CD4-positive, alpha-beta T cell treated with Interleukin-6 for 4 hours (primary cell): ENCODE measurements at places on chromosomes 16 and 17.

DNA sequence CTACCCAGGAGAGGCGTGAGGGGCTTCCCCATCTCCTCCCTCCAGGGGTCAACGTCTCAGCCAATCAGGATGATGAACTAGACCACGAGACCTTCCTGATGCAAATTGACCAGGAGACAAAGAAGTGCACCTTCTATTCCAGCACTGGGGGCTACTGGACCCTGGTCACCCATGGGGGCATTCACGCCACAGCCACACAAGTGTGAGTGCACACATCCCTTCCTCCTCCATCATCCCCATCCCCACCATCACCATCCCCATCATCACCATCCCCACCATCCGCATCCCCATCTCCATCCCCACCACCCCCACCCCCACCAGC lies 6.8 kb downstream of the FSCN2 start:
- DNase-seq: no peak

GRCh38 chr16:87918866-87919680 lies 17.3 kb downstream of the CA5A start:
- DNase-seq: no peak

GRCh38 chr17:75087558-75088453 lies at the start of gene SLC16A5:
SLC16A5 (plus strand) TSS chr17:75087954; CDS start chr17:75093637, 5,683 bp downstream.
- peak; percentile 72 for DNase-seq

- no peak for DNase-seq
These were observed 20.1 kb upstream of the SP6 start for GRCh38 chr17:47871048-47871447.

GRCh38 chr16:72066747-72067146 lies 3.7 kb downstream of the HPR start:
- no peak for DNase-seq

DNA sequence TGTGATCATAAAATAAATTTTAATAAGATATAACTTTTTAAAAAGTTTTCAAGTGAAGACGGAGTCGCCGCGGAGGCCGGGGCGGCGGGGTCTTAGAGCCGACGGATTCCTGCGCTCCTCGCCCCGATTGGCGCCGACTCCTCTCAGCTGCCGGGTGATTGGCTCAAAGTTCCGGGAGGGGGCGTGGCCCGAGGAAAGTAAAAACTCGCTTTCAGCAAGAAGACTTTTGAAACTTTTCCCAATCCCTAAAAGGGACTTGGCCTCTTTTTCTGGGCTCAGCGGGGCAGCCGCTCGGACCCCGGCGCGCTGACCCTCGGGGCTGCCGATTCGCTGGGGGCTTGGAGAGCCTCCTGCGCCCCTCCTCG lies at the start of gene FOXC2:
TSS of gene FOXC2 (plus strand) at position 229 of the 365 bp plus-strand sequence. CDS start 507 bp downstream, outside the sequence.
- peak; percentile 52 for DNase-seq

- no peak for DNase-seq
These were observed 2.9 kb upstream of the GALK1 start for GRCh38 chr17:75767881-75768280.

GRCh38 chr17:63419949-63420867 lies 25.9 kb downstream of the CYB561 start:
- peak; percentile 66 for DNase-seq

DNA sequence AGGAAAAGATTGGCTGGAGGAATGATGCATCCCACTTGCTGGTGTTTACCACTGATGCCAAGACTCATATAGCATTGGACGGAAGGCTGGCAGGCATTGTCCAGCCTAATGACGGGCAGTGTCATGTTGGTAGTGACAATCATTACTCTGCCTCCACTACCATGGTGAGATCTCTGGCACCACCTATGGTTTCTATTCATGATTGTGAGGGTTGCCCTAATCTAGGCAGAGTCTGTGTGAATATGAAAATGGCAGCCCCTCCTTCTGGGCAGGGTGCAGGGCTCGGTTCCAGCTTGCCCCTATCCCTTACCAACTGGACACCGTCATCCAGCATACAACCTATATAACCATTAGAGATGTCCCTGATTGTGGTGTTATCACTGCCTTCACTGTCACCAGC lies 33.4 kb downstream of the ITGB3 start:
- no peak for DNase-seq

GRCh38 chr17:76562734-76563148 lies 22.9 kb downstream of the PRCD start:
- DNase-seq: no peak

- peak; percentile 53 for DNase-seq
These were observed 196.2 kb downstream of the LGALS9B start for GRCh38 chr17:20271011-20271610.

- DNase-seq: no peak
These were observed 33.2 kb upstream of the USP7 start for GRCh38 chr16:8996891-8997290.

DNA sequence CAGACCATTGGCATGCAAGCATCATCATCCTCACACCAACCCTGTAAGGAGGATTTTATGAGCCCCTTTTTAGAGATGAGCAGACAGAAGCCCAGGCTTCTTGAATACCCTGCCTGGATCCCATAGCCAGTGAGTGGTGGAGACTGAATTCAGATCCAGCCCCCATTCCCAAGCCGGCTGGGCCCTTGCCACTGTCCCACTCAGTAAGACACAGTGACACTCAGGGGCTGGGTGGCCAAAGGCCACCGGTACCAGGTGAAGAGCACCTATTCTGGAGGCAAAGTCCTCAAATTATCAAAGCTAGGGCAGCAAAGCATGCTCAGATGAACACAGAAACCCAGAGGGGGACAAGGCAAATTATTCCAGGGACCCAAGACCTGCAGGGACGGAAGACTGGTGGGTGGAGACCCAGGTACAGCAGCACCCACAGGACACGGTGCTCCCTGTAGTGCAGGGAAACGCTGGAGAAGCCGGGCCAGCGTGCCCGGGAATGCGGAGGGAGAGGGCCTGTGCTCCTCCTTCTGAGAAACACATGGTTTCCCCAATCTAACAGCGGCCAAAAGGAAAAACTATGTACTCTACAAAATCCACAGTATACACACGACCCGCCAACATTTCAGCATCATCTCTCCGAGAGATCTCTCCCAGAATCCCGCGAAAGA lies 33.2 kb upstream of the CRHR1 start:
- no peak for DNase-seq

- no peak for DNase-seq
These were observed 116.3 kb downstream of the AMFR start for GRCh38 chr16:56309008-56309407.

DNA sequence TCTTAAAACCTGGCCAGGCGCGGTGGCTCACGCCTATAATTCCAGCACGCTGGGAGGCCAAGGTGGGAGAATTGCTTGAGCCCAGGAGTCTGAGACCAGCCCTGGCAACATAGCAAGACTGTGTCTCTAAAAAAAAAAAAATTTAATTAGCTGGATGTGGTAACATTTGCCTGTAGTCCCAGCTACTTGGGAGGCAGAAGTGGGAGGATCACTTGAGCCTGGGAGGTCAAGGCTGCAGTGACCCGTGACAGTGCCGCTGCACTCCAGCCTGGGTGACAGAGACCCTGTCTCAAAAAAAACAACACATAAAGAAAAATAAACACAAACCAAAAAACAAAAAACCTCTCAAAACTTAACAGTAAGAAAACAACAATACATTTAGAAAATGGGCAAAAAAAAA lies 106.3 kb downstream of the SMG6 start:
- DNase-seq: no peak

DNA sequence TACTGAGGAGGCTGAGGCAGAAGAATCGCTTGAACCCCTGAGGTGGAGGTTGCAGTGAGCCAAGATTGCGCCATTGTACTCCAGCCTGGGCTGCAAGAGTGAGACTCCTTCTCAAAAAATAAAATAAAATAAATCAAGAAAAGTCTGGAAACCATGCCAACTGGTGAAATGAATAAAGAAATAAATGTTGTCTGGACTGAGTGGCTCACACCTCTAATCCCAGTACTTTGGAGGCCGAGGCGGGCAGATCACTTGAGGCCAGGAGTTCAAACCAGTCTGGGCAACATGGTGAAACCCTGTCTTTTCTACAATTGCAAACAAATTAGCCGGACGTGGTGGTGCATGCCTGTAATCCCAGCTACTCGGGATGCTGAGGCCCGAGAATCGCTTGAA lies 744 bp upstream of the LRRC37A3 start:
- DNase-seq: no peak

GRCh38 chr16:64351121-64351520 lies 770.7 kb downstream of the CDH11 start:
- no peak for DNase-seq

GRCh38 chr17:17564323-17564722 lies 27.2 kb downstream of the PEMT start:
- DNase-seq: no peak

GRCh38 chr17:17837380-17837821 lies 615 bp upstream of the SREBF1 start:
- DNase-seq: no peak

DNA sequence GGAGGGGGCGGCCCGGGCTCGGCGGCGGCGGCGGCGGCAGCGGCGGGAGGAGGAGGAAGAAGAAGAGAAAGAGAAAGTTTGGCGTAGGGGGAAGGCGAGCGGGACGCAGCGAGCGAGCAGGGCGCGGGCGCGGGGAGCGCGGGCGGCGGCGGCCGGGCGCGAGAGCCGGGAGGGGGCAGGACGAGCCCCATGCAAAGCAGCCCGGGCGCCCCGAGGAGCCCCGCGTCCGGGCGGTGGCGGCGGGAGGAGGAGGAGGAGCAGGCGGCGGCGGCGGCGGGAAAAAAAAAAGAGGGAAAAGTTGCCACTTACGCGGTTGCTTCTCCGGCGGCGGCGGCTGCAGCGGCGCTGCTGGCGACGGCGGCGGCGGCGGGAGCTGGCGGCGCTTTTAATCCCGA lies 10.3 kb upstream of the ZFHX3 start:
- DNase-seq: peak; percentile 24

DNA sequence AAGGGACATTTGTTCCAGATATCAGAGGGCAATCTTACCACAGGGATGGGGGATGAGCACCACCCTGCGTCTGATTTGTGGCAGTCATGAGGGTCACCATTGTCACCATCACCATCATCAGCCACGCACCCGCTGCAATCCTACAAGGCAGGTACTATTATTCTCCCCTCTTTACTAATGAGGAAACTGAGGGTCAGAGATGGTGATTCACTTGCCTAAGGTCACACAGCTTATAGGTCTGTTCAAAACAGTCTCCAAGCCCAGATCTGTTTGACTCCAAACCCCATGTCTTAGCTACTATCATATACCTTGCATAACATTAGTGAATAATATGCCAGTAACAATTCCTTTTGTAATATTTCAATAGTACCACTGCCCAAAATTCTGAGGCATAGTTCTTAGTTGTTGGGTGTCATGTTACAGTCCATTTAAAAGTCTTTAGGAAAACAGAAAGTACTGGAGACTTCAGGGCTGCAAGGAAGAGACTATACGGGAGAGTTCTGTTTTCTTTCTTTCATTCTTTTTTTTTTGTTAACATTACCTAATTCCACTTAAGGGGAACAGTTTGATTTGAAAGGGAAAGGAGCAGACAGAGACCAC lies 166.4 kb downstream of the C16orf95 start:
- DNase-seq: no peak

DNA sequence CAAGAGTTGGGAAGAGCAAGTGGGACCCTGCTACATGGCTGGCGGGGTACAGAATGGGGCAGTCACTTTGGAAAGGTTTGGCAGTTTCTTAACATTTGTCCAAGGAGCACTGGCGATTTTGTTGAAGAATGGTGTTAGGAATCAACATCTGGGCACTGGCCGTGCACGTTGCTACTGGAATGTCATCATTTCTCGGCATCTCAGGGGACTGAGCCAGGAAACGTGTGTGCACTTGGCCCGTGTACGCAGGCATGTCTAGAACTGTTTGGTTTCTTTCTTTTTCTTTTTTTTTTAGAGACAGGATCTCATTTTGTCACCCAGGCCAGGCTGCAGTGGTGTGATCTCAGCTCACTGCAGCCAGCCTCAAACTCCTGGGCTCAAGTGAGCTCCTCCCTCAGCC lies 17.3 kb upstream of the FOXK2 start:
- no peak for DNase-seq

- no peak for DNase-seq
These were observed 60.9 kb downstream of the SPAG9 start for GRCh38 chr17:51059781-51060180.

- no peak for DNase-seq
These were observed 52.8 kb downstream of the CBFA2T3 start for GRCh38 chr16:88923926-88924833.

DNA sequence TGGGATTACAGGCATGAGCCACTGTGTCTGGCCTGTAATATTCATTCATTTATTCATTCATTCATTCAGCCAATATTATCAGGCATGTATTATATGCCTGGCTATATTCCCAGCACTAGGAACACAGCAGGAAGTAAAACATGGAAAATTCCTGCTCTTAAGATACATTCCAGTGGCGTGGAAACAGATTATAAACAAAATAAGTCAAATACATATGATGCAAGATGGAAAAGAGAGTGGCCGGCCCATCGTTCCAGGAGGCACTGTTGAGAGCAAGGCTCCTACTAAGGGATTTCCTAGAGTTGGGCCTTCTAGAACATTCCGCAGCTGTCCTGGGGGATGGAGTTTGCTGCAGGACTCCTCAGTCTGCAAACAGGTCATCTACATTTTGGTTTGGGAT lies 17.7 kb downstream of the ADCY9 start:
- DNase-seq: no peak

DNA sequence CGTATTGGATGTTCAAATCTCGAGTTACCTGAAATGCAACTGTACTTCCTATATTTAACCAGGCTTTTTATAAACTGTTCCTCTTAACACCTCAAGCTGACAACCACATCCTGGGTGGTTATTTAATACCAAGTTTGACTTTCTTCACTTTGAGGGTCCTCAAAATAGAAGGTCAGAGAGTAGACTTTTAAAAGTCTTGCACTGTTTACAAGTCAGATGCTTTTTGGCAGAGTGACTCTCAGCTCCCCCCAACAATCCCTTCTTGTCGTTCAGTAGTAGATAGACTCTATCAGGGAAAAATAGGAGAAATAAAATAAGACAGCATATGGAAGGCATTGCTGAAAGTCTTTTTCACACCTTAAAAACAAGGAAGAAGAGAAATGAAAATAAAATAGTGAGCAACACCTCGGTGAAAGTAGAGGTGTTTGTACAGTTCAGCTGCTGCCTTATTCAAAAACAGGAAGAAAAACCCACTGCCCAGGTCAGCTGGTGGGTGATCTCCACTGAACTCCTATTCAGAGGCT lies 650.4 kb downstream of the WWOX start:
- DNase-seq: no peak

- peak; percentile 4 for DNase-seq
These were observed 31.6 kb downstream of the PHKB start for GRCh38 chr16:47492428-47493377.

DNA sequence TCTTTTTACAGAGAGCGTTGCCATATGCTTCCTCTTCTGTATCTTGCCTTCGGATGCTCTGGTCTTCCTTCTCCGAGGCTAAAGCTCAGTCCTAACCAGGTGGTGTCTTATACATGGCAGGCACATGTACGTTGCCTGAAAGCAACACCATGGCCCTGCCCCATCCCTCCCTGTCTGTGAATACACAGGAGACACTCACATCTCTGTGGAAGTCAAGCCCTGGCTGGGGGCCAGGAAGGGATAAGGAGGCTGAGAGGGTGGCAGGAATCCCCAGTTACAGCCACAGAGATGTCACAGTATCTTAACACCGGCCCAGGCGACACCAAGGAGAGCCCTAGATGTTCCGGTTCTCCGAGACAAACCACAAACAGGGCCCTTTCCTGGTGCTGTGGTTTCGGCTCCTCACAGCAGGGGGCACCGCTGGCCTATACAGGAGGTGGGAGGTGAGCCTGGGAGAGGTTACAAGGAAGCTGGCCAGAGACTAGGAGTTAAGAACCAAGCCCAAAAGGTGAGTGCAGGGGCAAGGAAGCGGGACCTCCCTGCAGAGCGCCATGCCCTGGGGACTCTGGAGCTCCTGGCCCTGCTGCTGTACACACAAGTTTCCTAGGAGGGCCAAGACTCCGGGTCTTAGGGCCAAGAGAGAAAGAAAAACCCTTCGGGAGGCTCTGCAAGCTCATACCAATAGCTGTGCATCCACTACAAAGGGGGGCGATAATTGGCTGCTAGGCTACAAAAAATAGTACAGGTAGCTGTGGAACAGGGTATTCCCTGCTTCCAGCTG lies 41.7 kb downstream of the SRL start:
- DNase-seq: peak; percentile 41
